Activated CD4-positive, alpha-beta T cell treated with anti-CD3 and anti-CD28 coated beads, Interleukin-2, amount 50 U/mL, for 4 hours (primary cell): ENCODE measurements at places on chromosomes 12 and 14.
A peak's percentile ranks its signal among the peaks of the same experiment; 100 is the strongest.

DNA sequence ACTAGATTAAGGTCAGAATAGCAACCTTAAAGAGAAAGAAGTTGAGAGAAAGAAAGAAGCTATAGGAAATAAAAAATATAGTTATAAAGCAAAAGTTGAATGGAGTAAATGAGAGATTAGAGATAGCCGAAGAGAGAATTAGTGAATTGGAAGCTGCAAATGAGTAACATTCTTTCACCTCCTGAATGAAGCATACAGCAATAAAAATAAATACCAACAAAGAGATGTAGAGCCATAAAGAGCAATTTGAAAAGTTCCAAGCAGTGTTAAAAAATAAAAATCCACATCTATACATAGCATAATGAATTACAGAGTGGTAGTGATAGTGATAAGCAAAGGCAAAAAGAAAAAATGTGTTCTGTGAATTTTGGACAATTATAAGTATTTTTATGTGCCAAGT lies 177.9 kb downstream of the VRK1 start:
- no peak for DNase-seq

DNA sequence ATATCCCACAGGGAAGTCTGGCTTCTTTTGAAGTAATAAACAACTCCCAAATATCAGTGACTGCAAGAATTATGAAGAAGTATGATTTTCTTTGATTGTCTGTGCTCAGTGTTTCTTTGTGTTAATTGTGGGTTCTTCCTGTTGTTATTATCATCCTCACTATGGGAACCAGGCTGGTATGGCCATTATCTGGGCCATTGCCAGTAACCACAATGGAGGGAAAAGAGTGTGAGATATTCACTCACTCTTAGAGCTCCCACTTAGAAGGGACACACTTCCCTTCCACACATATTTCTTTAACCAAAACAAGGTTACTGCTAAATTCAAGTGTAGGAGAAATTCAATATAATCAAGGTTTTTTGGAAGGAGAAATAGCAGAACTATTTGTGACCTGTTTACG lies 503.7 kb downstream of the SLC6A15 start:
- no peak for DNase-seq

GRCh38 chr12:104938371-104938770 lies 19.7 kb downstream of the SLC41A2 start:
- no peak for DNase-seq

GRCh38 chr14:71103662-71104484 lies 196.6 kb downstream of the PCNX1 start:
- DNase-seq, result no peak

DNA sequence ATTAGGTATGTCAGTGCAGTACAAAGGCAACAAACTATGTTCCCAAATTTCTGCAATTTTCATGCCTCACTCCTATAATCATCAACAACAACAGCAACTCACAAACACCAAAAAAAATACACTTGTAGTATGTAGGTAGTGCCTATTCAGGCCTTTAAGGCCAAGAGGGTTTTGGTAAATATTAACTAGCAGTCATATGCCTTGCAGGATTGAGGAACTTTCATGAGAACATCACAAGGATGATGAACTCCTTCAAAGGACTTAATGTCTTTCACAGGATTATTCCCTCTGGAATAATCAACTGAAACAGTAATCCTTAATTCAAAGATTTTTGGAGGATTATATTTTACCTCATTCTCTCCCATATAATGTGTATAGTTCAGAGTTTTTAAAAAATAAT lies 293.8 kb downstream of the NOVA1 start:
- DNase-seq, result no peak

DNA sequence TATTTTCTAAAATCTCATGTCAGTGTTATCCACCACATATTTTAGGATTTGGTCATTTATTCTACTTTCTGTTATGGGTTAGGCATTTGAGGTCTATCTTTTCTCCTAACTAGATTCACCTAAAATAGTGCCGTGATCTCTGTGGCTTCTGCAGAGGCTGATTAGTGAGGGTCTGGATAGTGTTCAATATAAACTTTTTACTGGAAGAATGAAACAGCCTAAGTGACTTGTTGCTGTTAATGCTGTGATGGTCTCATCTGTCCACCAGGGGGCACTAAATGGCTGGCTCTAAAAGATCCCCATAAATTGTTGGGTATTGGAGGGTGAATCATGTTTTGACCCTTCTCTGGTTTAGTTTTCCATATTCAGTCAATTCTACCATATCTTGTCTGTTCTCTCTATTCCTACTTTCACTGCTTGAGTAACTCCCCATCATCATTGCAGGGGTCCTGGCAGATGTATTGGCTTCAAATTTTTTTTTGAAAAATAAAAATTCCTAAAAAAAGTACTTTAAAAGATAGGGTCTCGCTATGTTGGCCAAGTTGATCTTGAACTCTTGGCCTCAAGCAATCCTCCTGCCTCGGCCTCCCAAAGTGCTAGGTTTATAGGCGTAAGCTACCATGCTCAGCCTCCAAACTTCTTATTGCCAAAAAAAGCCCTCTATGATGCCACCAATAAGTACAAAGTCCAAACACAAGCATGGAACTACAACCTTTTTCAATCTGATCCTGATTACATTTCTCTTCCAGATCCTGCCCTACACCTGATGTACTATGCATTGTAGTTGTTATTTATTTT lies 6.9 kb downstream of the PABPN1 start:
- peak; percentile 57 for DNase-seq

DNA sequence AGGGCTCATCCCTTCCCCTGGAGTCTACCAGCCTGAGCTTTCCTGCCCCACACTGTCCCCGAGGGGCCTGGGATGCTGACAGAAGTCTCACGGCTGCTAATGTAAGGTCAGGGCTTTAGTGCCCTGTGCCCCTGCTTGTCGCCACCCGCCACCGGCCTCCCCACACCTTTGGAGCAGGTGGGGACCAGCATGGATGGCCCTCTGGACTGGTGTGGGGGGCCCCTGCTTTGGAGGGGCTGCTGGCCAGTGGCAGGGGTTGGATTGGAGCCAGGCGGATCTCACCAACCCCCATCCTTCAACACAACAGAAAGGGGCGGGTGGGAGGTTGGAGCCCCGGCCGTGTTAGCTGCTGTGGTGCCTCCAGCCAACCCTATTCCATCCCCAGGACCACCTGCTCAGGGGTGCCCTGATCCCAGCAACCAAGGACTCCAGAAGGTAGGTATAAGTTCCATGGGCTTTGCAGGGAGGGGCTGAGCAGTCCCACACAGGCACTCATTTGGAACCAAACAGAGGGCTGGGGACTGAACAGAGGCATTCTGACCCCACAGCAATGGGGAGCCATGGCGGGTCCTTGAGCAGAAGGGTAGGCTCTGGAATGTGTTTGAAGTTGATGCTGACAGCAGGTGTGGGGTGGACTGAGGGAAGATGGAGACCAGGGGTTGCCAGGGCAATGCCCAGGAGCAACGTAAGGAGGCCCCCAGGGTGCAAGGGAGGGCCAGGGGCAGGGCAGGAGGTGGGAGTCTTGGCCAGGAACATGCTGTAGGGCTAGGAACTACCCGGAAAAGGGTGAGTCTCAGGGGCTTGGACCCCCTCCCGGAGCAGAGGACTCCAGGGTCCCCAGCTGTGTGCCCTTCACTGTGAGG lies 145.1 kb upstream of the C14orf180 start:
- no peak for DNase-seq

DNA sequence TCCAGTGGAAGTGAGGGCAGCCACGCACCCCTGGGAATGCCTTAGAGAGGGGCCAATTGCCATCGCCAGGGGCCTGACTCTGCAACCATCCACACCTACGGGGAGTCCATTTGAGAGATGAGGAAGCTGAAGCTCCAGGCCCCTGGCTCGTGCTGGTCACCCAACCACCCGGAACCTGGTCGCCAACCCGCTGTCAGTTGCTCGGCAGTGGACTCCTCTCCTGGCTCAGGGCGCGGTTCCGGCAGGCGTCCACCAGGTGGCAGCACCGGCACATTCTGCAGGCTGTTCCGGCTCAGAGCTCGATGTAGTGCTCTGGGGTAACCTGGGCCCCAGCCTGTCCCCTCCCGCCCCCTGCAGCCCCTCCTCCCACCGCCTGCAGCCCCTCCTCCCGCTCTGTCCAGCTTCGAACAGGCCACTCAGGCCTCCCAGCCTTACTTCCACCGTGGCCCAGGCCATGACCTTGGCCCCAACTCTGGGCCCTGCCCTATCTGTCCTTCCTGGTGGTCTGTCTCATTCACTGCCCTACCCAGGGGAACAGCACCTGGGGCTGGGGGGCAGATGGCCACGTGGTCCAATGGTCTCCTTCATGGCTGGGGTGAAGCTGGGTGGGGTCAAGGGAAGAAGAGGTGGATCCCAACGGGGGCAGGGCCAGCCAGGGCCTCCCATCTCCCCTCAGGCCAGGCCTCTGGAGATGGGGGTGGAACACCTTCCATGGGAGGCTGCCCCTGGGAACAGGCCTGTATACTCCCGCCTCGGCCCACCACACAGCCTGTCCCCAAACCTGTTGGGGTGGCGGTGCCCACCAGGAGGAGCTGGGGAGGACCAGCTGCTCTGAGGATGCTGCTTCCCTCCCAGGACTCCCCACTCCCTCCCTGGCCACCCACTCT lies 15.7 kb downstream of the SIVA1 start:
- peak; percentile 89 for DNase-seq

DNA sequence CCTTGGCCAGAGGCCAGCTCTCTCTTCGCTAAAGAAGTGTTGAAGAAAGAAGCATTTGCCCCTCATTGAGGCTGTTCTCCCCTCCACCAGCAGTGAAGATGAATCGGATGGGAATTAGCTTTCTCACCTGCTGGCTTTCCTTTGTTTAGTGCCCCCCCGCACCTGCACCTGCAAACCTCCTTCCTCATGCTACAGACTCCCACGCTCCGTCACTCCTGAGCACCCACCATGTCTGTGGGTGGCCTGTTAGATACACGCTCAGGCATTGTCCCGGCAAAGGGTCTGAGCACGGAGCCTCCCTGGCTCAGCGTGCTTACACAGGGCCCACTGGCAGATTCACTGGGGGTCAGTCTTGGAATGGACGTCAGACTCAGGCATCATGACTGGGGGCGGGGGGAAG lies 121.6 kb downstream of the GLT1D1 start:
- no peak for DNase-seq

DNA sequence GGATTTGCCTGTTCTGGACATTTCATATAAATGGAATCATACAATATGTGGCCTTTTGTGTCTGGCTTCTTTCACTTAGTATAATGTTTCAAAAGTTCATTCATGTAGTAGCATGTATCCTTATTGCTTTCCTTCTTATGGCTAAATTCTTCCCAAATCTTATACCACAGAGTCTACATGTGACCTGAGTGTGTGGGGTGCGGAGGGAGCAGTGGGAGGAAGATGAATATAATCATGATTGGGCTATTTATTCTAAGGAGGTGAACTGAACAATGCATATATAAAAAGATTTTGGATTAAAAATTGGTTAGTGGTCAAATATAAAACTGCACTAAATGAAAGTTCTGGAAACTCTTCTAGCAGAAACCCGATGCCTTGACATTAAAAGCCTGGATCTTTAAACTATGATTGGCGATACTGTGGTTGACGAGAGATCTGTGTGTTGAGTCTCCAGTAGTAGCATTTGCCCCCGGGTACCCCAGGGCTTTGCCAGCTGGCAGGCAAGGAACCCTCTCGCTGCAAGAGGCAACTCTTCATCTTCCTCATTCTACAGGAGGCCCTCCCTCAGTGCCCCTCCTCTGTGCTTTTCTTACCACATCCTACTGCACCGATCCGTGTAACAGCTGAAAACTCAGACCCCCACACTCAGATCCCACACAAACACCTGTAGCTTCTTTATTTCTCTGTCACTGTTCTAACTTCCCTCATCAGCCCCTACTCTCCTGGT lies 2.6 kb downstream of the CYP46A1 start:
- no peak for DNase-seq

DNA sequence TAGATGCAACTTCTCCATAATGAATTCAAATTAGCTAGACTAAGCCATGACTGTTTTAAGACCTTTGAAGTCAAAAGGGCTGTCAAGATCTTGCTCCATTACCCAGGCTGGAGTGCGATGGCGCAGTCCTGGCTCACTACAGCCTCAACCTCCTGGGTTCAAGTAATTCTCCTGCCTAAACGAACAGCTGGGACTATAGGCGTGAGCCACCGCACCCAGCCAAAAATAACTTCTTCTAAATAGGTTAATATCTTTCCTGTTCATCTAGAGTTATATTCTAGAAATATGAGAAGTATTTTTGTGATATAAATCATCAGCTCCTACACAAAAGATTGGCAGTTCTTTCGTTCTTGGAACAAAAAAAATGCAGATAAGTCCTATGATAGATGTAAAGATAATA lies 39.6 kb upstream of the SOS2 start:
- DNase-seq, result no peak

- DNase-seq, result no peak
Observed at GRCh38 chr12:105189293-105189692, 46.7 kb downstream of the APPL2 start.

GRCh38 chr12:76558684-76559399 lies 729 bp downstream of the OSBPL8 start:
- DNase-seq, result peak; percentile 62

- DNase-seq, result no peak
Observed at GRCh38 chr14:101019990-101020710, 116.6 kb upstream of the RTL1 start.

- DNase-seq, result no peak
Observed at GRCh38 chr14:85579942-85580341, 50.0 kb downstream of the FLRT2 start.

GRCh38 chr12:5138845-5139244 lies 95.2 kb downstream of the KCNA5 start:
- no peak for DNase-seq

DNA sequence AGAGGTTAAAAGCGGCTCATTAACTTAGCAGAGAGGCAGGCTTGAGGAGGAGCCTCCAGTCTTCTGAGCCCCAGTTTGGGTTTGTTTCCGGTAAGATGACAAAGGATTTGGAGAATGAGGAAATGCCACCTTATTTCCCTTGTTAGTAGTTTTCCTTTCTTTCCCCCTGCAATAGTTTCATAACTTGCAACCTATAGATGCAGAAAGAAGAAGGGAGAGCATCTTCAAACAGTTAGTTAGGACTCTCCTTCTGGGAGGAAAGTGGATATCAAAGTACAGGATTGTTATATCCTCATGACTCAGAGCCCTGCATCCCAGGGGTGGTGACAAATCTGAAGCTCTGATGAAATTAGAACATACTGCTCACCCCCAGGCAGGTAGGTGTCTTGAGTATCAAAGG lies 180.7 kb upstream of the SLC38A2 start:
- no peak for DNase-seq

- no peak for DNase-seq
Observed at GRCh38 chr12:106427917-106428316, 70.4 kb downstream of the POLR3B start.

DNA sequence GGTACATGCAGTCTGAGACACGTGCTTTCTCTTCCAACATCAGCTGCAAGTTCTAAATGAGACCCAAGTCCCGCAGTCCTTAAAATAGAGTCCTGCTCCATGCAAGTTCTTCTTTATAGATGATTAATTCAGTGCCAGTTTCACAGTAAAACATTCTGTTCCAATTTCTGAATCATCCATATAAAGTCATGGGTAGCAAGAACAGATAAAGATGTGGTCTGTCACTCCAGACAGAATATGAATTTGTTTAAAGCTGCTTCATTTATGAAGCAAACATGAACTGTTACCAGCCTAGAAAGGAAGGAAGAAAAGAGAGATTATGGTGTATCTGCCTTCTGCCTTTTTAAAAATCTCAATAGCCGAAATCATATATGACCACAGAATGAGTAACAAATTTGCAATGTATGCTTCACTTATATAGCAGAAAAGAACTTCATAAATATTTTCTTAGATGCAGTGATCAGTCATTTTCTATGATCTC lies 83.3 kb downstream of the KITLG start:
- no peak for DNase-seq
